ENCODE measurements at places on chromosomes 1 and 21. TPM values are rescaled to one million over a fixed set of nuclear protein-coding genes. Genes with fewer than 3 reads are reported as not detected.

DRAXIN gene
- total RNA-seq, result 0.06 TPM

GPR37L1 gene
- total RNA-seq, result 0.14 TPM

CCDC24 gene
- total RNA-seq, result 8.3 TPM

ADAM30 gene
- not detected for total RNA-seq

All from A549 treated with Mapracorat at 1 μM for 4 hours (cell line).